ENCODE measurements at places on chromosomes 1 and 21.

GRCh38 chr1:192539297-192540092 is 36.1 kb upstream of the RGS1 start:
- no peak for DNase-seq

GRCh38 chr1:9900142-9901043 is 9.7 kb downstream of the CTNNBIP1 start:
- DNase-seq: no peak

DNA sequence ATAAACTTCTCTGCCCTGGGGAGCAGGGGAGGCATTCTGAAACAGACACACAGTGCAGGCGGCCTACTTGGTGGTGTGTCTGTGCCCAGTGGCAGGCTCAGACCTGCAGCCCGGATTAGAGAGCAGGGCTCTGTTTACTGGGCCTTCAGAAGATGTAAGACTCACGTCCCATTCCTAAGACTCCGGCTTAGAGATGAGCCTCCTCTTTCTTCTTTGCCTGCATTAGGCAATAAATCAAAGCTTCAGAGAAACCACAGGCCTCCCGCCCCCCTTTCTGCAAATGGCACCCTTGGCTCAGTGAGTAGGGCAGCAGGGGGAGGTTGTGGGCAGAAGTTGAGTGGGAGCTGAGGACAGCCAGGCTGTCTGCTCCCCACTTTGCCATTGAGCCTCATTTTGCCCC is 35.8 kb downstream of the LGR6 start:
- no peak for DNase-seq

GRCh38 chr1:100883963-100884362 is 10.7 kb downstream of the EXTL2 start:
- DNase-seq: no peak

DNA sequence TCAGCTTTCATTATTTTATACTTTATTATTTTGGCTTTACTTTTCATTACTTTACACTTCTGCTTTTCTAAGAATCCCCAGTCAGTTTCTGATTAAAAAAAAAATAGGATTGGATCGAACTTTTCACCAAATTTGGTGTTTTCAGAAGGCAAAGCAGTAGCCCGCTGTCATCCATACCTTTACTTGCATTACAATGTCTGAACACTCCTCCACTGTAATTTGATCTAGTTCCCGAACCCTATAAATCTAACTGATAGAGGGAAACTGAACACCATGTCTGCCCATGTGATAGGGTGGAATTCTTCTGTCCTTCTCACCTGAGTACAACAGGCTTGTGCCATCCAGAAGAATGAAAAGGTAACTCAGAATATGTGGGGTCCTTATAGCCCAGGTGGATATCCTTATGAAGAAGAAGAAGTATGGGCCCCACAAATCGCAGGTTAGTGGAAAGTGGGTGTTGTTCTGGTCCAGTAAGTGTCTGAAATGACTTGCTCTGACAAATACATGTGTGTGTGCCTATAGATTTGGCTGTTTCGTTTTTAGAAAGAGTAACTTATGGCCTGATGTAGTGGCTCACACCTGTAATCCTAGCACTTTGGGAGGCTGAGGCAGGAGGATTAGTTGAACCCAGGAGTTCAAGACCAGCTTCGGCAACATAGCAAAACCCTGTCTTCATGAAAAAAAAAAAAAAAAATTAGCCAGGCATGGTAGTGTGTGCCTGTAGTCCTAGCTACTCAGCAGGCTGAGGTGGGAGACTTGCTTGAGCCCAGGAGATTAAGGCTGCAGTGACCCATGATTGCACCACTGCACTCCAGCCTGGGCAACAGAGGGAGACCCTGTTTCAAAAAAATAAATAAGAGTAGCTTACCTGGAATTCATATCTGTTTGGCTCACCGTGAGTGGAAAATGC is 26.6 kb upstream of the CDC14A start:
- DNase-seq: no peak

DNA sequence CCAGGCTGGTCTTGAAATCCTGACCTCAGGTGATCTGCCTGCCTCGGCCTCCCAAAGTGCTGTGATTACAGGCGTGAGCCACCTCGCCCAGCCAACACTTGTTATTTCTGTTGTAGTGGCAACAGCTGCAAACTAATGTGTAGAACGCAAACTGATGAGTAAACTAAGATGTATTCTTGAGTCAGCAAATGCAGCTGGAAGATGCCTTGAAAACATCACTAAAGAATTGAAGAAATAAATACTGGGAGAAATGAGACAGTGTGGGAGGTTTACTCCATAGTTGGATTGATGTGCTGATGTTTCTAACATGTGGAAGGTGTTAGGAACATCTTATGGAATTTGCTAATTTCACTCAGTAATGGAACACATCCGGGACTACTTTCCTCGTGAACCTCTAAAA is 61.3 kb upstream of the KCNE2 start:
- no peak for DNase-seq

GRCh38 chr1:202179828-202180750 is 13.5 kb upstream of the LGR6 start:
- DNase-seq: no peak

DNA sequence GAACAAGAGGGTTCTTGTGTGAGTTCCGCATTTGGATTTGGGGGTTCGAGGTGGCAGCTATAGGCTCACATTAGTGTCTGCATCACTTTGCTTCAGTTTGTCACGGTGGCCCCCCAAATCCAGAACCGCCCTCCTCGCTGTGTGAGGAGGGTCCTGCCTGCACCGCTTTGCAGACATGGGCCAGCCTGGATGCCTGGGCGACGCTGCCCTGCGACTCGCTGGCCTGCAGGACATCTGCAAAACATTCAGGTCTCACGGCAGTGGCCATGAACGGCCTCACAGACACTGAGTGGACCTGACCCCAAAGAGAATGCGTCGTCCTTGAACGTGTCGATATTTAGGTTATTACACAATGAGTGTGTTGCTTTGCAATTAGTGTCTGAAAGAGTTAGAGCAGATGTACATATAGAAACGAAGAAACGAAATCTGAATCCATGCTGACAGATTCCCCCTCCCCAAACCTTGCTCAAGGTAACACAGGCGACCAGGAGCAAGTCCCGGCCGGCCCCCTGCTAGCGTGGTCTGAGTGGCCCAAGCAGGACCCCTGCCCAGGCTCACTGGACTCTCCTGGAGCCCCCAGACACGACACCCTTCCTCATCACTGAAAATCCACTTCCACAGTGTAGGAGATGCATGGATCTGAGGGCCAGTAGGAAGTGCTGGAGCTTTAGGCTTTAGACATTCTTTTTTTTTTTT is 20.4 kb downstream of the PDE9A start:
- no peak for DNase-seq

GRCh38 chr1:41573785-41574713 is 89.6 kb upstream of the EDN2 start:
- peak; percentile 86 for DNase-seq

DNA sequence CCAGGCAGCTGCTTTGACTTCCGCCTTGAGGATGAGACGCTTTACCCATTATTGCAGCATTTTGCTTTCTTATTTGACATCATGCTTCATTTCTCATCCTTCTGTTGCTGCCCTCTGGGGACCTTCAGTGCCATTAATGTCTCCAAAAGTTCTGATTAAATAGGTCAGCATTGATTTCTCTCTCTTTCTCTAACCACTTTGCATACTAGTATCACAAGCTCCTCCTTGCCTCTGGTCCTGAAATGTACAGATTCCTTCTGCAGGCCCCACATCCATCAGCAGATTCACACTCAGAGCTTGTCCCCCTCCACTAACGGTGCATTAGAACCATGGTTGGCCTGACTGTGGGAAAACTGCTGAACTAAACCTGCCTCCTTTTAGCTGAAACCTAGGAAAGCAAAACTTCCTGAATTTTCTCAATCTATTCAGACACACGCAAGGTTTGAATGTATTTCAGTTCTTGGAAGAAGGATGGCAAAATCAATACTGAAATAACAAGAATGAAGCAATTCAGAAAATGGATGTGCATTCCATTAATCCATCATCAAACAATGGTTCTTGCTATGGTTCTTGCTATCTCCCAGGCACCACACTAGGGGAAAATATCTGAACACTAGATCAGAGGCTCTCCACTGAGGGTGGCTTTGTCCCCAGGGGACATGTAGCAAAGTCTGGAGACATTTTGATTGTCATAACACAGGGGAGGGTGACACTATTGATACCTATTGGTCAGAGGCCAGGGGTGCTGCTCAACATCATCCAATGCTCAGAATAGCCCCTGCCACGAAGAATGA is 154.5 kb downstream of the PCP4 start:
- DNase-seq: no peak

GRCh38 chr1:16458831-16459230 is 18.3 kb downstream of the NECAP2 start:
- DNase-seq: no peak

GRCh38 chr1:46157916-46158311 is 17.0 kb upstream of the TSPAN1 start:
- no peak for DNase-seq

GRCh38 chr1:50197216-50197615 is 88.5 kb downstream of the ELAVL4 start:
- DNase-seq: no peak

All from activated CD4-positive, alpha-beta T cell treated with anti-CD3 and anti-CD28 coated beads, Interleukin-2, Interleukin-6, amounts not matched to agents 100 ng/mL and 50 ng/mL, durations not matched to agents 16 hours and 8 hours (primary cell).